KBM-7 (cell line): ENCODE measurements at places on chromosomes 6 and 20.

GRCh38 chr6:169751242-169752073 lies at the start of the genes DYNLT2 and ERMARD:
DYNLT2 (minus strand) TSS chr6:169751572; CDS start chr6:169751458, 114 bp downstream.
ERMARD (plus strand) TSS chr6:169751622; CDS start chr6:169751658, 36 bp downstream.
- DNase-seq = peak; percentile 96

DNA sequence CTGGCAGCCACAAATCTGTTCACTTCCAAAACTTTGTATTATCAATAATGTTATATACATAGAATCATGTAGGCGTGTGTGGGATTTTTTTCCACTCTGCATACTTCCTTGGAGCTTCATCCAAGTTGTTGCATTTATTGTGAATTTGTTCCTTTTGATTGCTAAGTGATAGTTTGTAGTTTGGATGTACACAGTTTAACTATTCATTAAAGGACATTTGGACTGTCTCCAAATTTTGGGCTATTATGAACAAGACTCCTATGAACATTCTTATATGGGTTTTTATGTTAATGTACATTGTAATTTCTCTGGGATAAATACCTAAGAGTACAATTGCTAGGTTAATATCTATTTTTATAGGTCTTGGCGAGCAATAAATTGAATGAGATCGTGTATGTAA lies 36.2 kb upstream of the GCNT2 start:
- no peak for DNase-seq

DNA sequence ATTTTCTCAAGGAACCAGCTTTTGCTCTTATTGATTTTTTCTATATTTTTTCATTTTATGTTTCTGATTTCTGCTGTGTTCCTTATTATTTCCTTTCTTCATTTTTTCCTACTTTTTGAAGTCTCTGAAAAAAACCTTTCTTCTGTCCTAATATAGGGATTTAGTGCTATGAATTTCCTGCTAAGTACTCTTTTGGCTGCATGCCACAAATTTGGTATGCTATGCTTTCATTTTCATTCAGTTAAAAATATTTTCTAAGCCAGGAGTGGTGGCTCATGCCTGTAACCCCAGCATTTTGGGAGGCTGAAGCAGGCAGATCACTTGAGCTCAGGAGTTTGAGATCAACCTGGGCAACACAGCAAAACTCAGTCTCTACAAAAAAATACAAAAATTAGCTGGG lies 30.6 kb downstream of the SIRPD start:
- DNase-seq = peak; percentile 8

GRCh38 chr20:20447196-20447595 lies 79.3 kb downstream of the INSM1 start:
- DNase-seq = no peak

DNA sequence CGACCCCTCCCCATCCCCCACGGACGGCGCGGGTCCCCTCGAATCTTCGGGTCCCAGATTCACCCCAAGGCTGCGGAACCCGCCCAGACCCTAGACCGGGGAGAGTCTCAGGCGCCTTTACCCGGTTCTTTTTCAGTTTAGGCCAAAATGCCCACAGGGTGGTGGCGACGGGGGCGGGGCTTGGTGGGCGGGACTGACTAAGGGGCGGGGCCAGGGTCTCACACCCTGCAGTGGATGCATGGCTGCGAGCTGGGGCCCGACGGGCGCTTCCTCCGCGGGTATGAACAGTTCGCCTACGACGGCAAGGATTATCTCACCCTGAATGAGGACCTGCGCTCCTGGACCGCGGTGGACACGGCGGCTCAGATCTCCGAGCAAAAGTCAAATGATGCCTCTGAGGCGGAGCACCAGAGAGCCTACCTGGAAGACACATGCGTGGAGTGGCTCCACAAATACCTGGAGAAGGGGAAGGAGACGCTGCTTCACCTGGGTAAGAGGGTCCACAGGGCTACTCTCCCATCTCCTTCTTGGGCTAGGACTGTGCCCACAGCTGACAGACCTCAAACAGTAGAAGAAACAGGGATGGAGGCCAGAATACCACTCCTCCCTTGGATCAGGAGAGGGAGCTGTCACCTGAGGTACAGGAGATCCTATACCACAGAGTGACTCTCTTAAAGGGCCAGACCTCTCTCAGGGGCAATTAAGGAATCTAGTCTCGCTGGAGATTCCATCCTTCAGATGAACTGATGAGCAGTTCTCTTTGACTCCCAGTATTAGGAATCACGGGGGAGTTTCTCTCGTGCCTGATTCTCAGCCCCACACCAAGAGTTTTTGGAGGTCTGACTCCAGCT lies 942 bp downstream of the HLA-E start:
- peak; percentile 38 for DNase-seq
